ENCODE measurements at places on chromosomes 4 and X.

GRCh38 chr4:5572114-5572513, 136.2 kb downstream of the EVC2 start:
- no peak for DNase-seq

GRCh38 chr4:75549019-75549418, 6.8 kb upstream of the ODAPH start:
- DNase-seq, result no peak

DNA sequence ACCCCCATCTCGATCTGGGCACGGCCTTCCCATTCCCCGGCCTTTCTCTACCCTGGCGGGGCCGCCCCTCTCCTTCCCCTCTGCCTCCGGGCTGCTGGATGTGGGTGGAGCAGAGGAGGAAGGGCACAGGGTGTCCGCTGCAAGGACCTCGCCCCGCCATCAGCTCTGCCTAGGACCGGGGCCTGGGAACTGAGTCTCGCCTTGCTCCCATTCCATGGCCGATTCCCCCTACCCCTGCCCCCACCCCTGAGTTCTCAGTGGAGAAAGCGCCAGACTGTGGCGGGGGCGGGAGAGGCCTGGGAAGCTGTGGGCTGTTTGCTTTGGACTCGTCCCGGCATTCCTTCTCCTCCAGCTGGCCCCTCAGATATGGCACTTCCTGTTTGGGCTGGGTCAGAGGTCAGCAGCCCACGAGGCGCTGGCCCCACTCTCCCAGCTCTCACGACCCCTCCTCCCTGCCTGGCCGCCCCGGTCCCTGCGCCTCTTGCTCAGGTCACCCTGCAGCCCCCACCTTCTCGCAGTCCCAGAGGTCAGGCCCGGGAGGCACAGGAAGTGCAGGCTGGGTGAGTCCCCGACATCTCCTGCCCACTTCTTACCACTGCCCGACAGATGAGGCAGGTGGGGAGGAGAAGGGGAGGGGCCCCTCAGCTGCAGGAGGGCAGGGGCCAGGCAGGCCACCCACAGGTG, 6.4 kb upstream of the BGN start:
- DNase-seq, result no peak

DNA sequence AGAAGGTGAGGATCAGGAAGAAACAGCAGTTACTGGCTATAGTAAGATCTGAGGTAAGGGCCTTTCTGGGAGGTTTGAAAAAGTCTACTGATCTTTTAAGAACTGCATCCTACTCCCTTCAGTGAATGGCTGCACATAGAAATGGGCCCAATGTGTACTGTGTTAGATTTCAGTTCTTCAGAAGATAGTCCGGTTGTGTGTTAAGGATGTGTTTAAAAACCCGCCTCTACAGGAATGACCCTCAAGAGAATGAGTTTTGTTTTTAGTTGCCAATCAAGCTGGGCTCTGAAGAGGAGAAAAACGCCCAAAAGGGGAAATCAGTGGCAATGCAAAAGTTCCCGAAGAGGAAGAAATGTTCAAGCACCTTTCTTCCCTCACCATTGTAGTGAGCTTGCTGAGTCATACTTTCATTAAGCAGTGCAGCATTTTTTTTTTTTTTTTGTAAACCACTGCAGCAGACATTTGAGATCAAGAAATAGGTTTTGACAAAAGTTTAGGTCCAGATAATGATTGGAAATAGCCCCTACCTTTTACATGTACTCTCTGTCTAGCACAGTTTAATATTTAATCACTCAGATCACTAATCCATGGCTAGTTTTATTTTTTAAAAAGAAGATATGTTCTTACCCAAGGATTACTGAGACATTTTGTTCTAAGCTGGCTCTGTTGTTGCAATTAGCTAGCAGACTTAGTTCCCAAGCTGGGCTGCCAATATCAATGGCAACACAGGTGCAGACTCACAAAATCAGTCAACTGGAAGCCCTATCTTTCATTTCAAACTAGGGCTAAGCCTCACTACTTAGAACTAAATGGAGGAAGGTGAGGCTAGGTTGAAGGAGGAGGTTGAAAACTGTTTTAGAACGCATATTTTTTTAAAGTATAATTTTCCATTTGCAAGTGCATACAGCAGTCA, 7.0 kb upstream of the TRPC5OS start:
- no peak for DNase-seq

GRCh38 chr4:108320061-108320460, 151.3 kb upstream of the LEF1 start:
- no peak for DNase-seq

Data from stimulated activated CD8-positive, alpha-beta memory T cell treated with anti-CD3 and anti-CD28 coated beads, Interleukin-7, amount 100 ng/mL, for 48 hours (primary cell).